ENCODE measurements at places on chromosomes 4 and X. TPM values are rescaled to one million over a fixed set of nuclear protein-coding genes. Genes with fewer than 3 reads are reported as not detected.

NAA11 gene
- total RNA-seq: not detected

FAM47E gene
- not detected for total RNA-seq

SH3BGRL gene
- total RNA-seq: 84.7 TPM

F8A3 gene
- total RNA-seq: 0.50 TPM

DNA sequence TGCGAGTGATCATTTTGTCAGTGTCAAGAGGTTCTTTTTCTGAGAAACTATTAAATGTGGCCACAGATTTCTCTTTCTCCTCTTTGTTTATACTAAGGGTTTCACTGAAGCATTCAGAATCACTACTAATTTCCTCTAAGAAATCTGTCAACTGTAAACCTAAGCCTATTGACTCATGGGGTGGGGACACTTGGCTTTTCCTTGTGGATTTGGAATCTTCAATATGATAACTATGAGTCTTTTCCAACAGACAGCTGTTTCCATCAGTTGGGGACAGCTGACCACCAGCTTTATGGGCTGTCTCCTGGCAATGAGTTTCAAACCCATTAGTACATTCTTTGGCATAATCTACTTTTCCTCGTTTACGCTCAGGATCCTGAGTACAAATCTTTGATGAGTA lies 13.8 kb downstream of the PGRMC1 start:
- H3K4me3 ChIP-seq: no peak overlapping the region
- no peak overlapping the region for H3K27ac ChIP-seq
- no peaks in the 10 kb centered on the region for H3K27me3 ChIP-seq
- H3K36me3 ChIP-seq: peaks cover 11% of the 10 kb centered on the region

GRCh38 chrX:19672222-19672812 lies 157.0 kb upstream of the MAP3K15 start:
- no peaks in the 10 kb centered on the region for H3K27me3 ChIP-seq
- no peak for DNase-seq
- peaks cover 40% of the 10 kb centered on the region for H3K36me3 ChIP-seq
- peaks cover 32% of the 10 kb centered on the region for H3K4me1 ChIP-seq

All from activated CD4-positive, alpha-beta memory T cell treated with anti-CD3 and anti-CD28 coated beads, Interleukin-2, amount 10 ng/mL, durations not matched to agents 7 days and 5 days (primary cell).